Activated naive CD8-positive, alpha-beta T cell treated with anti-CD3 and anti-CD28 coated beads for 36 hours (primary cell): ENCODE measurements at places on chromosomes 3 and 15.

DNA sequence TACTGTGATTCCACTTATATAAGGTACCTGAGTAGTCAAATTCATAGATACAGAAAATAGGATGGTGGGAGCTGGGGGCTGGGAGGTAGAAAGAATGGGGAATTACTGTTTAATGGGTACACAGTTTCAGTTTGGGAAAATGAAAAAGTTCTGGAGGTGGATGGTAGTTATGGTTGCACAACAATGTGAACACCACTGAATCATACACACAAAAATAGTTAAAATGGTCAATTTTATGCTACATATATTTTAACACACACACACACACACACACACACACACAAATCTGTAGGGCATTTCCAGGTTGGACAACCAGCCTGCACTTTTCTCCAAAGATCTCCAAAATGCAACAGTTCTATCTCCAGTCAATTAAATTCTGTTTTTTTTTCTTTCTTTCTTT, 1.4 kb downstream of the CCDC32 start:
- no peak for DNase-seq
- H3K27me3 ChIP-seq, result no peaks in the 10 kb centered on the region
- H3K27ac ChIP-seq, result no peak overlapping the region
- H3K36me3 ChIP-seq, result peaks cover 13% of the 10 kb centered on the region
- peaks cover 46% of the 10 kb centered on the region for H3K4me1 ChIP-seq
- peak overlapping the region; percentile 34 for H3K4me3 ChIP-seq

DNA sequence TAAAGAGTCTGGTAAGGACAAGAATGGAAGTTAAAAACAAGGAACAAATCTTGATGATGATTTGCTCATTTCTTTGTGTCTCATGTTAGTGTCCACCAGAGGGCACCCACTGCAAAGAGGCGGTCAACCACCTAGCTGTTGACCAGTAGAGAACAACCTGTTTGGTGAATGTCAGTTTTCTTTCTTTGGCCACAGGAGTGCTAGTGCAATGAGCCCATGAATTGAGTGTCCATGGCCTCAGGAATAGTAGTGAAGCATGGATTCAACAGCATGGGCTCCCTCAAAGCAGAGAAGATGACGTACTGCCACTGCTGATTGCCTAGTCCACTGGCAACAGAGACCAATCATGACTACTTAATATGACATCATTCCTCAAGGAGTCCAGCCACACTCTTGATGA, 10.7 kb upstream of the CNTN6 start:
- no peak overlapping the region for H3K27ac ChIP-seq
- H3K4me3 ChIP-seq, result no peak overlapping the region
- DNase-seq, result no peak
- no peaks in the 10 kb centered on the region for H3K4me1 ChIP-seq
- H3K36me3 ChIP-seq, result no peaks in the 10 kb centered on the region

DNA sequence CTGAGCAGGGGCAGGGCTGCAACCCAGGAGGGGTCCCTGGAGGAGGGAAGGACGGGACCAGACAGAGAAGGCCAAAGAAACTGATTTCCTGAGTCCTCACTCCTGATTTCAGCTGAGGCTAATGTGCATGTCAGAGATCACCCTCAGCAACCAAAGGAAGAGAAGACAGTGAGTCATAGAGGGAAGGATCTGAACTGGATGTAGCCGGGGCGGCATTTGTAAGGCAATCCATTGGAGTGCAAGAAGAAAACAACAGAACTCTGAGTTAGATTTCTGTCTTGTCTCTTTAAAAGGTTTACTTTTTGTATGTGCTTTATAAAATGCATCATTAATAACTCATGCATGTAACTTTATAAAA, 105.3 kb upstream of the AGBL1 start:
- peaks cover 21% of the 10 kb centered on the region for H3K27me3 ChIP-seq
- H3K4me3 ChIP-seq, result no peak overlapping the region
- H3K36me3 ChIP-seq, result no peaks in the 10 kb centered on the region
- H3K27ac ChIP-seq, result no peak overlapping the region

GRCh38 chr3:2603692-2604289, 505.1 kb downstream of the CNTN4 start:
- DNase-seq, result no peak
- H3K36me3 ChIP-seq, result no peaks in the 10 kb centered on the region
- no peak overlapping the region for H3K27ac ChIP-seq
- H3K4me3 ChIP-seq, result no peak overlapping the region

DNA sequence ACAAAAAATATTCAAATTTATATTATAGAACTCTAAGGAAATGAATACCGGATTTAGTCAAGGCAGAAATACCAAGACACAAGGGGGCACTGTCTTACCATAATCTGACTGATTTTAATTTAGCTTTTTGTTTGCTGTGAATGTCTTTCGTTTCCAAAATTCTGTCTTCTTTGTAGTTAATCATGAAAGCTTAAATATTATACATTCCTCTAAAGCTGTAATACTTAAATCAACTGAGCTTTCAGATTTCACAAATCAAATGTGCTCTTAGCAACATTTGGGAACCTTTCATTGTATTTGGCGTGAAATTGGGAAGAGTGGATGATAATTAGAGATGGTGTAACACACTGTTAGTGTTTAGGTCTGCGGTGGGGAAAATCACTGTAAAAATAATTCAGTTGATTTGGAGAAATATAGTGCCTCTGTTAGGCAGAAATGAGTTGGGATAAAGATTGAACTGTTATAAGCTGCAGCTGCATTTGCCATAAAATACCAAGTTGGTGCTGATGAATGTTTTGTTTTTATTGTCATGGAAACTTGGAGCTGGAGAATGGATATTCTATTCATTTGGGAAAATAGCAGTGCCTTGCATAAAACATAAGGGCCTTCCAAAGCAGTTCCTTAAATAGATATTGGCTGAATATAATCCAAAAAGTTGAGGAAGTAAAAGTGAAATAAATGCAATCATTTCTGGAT, 228.2 kb downstream of the TCF12 start:
- peaks cover 21% of the 10 kb centered on the region for H3K36me3 ChIP-seq
- H3K4me1 ChIP-seq, result peaks cover 14% of the 10 kb centered on the region
- H3K27me3 ChIP-seq, result no peaks in the 10 kb centered on the region
- no peak for DNase-seq
- no peak overlapping the region for H3K4me3 ChIP-seq

GRCh38 chr3:7207928-7208327, 347.0 kb downstream of the GRM7 start:
- no peaks in the 10 kb centered on the region for H3K4me1 ChIP-seq
- no peak overlapping the region for H3K4me3 ChIP-seq
- no peak for DNase-seq
- H3K27me3 ChIP-seq, result no peaks in the 10 kb centered on the region
- H3K36me3 ChIP-seq, result no peaks in the 10 kb centered on the region

DNA sequence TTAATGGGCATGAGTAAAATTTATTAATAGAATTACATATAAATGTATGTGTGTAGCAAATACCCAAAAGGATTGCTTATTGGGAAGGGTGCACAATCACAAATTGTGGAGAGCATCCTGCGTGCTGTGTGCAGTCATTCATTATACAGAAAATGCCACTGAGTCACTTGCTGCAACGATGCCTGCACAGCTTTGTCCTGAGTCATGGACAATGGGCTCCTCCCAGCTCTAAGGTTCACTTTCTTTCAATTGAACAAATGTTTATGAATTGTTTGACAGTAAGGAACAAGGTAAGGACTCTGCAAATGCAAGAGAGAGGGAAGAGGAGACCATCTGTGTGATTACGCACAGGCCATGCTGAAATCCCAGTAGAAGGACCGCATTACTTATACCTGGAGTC, 18.7 kb downstream of the CFAP161 start:
- H3K4me1 ChIP-seq, result peaks cover 4% of the 10 kb centered on the region
- DNase-seq, result no peak
- H3K27ac ChIP-seq, result no peak overlapping the region
- no peak overlapping the region for H3K4me3 ChIP-seq

- DNase-seq, result no peak
- H3K27me3 ChIP-seq, result no peaks in the 10 kb centered on the region
- H3K36me3 ChIP-seq, result peaks cover 18% of the 10 kb centered on the region
- H3K4me1 ChIP-seq, result peaks cover 65% of the 10 kb centered on the region
- peak overlapping the region; percentile 47 for H3K27ac ChIP-seq
Measured at GRCh38 chr3:51675201-51675611, 4.2 kb downstream of the TEX264 start.

- no peak overlapping the region for H3K4me3 ChIP-seq
- no peaks in the 10 kb centered on the region for H3K27me3 ChIP-seq
- H3K4me1 ChIP-seq, result no peaks in the 10 kb centered on the region
Measured at GRCh38 chr15:64686130-64686735, 89.2 kb downstream of the RBPMS2 start.

GRCh38 chr15:46918462-46919140, 798.7 kb upstream of the SEMA6D start:
- H3K4me1 ChIP-seq, result no peaks in the 10 kb centered on the region
- H3K36me3 ChIP-seq, result no peaks in the 10 kb centered on the region
- H3K27ac ChIP-seq, result no peak overlapping the region
- H3K4me3 ChIP-seq, result no peak overlapping the region
- DNase-seq, result no peak
- no peaks in the 10 kb centered on the region for H3K27me3 ChIP-seq

- no peaks in the 10 kb centered on the region for H3K36me3 ChIP-seq
- peaks cover 5% of the 10 kb centered on the region for H3K4me1 ChIP-seq
- H3K27me3 ChIP-seq, result no peaks in the 10 kb centered on the region
- no peak for DNase-seq
Measured at GRCh38 chr3:42394579-42395288, 15.7 kb downstream of the LYZL4 start.

- H3K4me3 ChIP-seq, result no peak overlapping the region
- no peaks in the 10 kb centered on the region for H3K27me3 ChIP-seq
- no peaks in the 10 kb centered on the region for H3K4me1 ChIP-seq
- H3K36me3 ChIP-seq, result peaks cover 17% of the 10 kb centered on the region
- H3K27ac ChIP-seq, result no peak overlapping the region
Measured at GRCh38 chr3:188231456-188231855, 77.5 kb downstream of the LPP start.

DNA sequence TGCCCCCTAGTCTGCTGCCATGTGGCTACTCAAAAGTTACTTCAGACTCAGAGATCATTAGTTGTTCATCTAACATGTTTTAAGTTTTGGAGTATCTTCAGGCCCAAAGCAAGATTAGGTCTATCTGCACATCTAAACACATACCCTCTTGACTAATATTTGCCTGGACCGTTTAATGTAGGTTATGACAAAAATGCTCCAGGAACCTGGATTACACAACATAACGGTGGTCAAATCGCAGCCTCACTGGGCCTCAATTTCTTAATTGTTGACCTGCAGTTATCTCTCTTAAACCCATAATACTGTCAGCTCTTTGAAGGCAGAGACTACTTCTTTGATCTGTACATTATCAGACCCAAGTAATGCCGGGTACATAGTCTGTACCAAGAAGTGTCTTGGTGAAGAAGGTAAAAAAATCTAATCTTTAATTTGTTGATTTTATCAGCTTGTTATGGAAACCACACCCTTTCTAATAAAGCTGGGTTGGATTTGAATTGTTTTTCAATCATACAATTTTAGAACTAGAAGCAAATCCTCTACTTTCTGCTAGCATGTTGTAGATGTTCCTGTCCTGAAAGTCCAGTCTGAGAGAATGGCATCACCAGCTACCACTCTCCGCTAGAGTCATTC, 3.6 kb downstream of the SNRK start:
- peaks cover 20% of the 10 kb centered on the region for H3K36me3 ChIP-seq
- DNase-seq, result no peak
- H3K4me3 ChIP-seq, result peak overlapping the region; percentile 88
- peaks cover 68% of the 10 kb centered on the region for H3K4me1 ChIP-seq
- no peaks in the 10 kb centered on the region for H3K27me3 ChIP-seq
- H3K27ac ChIP-seq, result peak overlapping the region; percentile 90

- H3K27ac ChIP-seq, result no peak overlapping the region
- no peak overlapping the region for H3K4me3 ChIP-seq
- H3K27me3 ChIP-seq, result peaks cover 2% of the 10 kb centered on the region
- no peak for DNase-seq
Measured at GRCh38 chr3:191702121-191702520, 241.2 kb downstream of the PYDC2 start.
